PC-3 (cell line): ENCODE measurements at places on chromosomes 12 and 14. TPM values are rescaled to one million over a fixed set of nuclear protein-coding genes. Genes with fewer than 3 reads are reported as not detected.

The ASCL1 gene
- not detected in 2 replicates for total RNA-seq

The PLEKHG7 gene
- not detected in 2 replicates for total RNA-seq

The LRRC10 gene
- total RNA-seq: not detected in 2 replicates

The IFNG gene
- not detected in 2 replicates for total RNA-seq

The GPR137C gene
- total RNA-seq: 0.63 and 0.91 TPM in 2 replicates

The GLT8D2 gene
- total RNA-seq: 1.6 TPM in 2 replicates

The CMTM5 gene
- total RNA-seq: not detected in 2 replicates

The GLIPR1L2 gene
- total RNA-seq: not detected in 2 replicates

The ADAM21 gene
- total RNA-seq: 0.29 and 0.80 TPM in 2 replicates

The KRT73 gene
- total RNA-seq: not detected in 2 replicates

The PLEKHD1 gene
- total RNA-seq: 0.15 and 0.35 TPM in 2 replicates
